ENCODE measurements at places on chromosomes 5 and 9.

DNA sequence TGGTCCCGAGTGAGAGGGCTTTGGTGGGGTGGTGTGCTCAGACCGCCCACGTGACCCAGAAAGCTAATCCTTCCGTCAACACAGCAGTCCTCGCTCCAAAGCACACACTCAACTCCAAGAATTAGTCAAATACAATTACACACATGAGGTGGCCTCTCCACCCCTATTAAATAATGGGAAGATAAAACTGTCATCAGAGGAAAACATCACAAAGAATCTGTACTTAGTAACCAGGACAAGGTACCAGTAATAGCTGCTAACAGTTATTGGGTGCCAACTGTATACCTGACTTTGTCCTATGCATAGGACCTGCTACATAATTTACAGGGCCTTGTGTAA is 222.8 kb downstream of the HSPA4 start:
- H3K4me1 ChIP-seq = no peaks in the 10 kb centered on the region
- no peak overlapping the region for H3K27ac ChIP-seq
- H3K36me3 ChIP-seq = no peaks in the 10 kb centered on the region
- no peak overlapping the region for H3K4me3 ChIP-seq

DNA sequence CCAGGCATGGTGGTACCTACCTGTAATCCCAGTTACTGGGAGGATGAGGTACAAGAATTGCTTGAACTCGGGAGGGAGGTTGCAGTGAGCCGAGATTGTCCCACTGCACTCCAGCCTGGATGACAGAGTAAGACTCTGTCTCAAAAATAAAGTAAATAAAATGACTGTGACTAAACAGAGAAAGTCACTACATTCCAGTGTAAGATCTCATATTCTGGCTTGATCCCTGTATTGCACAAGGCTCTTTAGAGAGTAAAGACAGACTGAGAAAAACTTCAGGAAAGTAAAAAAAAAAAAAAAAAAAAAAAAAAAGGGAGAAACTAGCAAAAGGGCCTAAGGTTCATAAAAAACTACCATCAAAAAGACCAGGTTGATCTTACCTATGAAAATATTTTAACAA is 106.6 kb upstream of the PJA2 start:
- no peak overlapping the region for H3K4me3 ChIP-seq
- H3K27me3 ChIP-seq = no peaks in the 10 kb centered on the region
- H3K36me3 ChIP-seq = no peaks in the 10 kb centered on the region
- DNase-seq = no peak

DNA sequence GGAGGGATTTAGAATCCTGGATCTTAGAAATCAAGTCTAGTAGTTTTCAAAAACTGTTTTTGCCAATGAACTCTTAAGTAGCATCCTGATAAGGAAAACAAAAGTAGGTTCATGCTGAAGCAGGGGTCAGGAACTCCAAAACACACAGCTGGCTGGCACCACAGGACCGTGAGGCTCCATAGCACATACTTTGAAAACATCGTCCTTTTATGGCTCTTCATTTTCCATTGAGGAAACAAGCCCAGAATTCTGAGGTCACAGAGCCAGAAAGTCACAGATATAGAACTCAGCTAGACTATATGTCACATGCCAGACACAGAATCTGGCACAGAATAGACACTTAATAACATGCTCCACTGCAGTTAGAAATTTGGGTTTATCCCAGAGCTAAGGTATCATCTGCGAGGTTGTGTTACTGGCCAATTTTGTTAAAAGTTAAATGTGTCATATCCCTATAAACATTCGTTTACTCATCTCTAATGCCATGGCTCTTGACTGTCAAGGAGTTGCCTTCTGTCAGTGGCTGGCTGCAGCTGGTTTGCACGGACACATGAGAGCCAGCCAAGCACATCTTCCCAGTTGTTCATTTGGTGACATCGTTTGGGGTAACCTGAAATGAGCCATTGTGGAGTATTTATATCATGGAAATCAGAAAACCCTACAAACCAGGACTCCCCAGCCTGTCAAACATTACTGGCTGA is 58.8 kb downstream of the FAM78A start:
- H3K4me3 ChIP-seq = no peak overlapping the region
- H3K27me3 ChIP-seq = no peaks in the 10 kb centered on the region
- peaks cover 9% of the 10 kb centered on the region for H3K36me3 ChIP-seq
- no peak overlapping the region for H3K27ac ChIP-seq
- DNase-seq = no peak
- no peaks in the 10 kb centered on the region for H3K4me1 ChIP-seq

- H3K36me3 ChIP-seq = no peaks in the 10 kb centered on the region
- no peak overlapping the region for H3K4me3 ChIP-seq
- H3K27me3 ChIP-seq = peaks cover 4% of the 10 kb centered on the region
- no peaks in the 10 kb centered on the region for H3K4me1 ChIP-seq
These were observed 23.4 kb upstream of the GLRA1 start for GRCh38 chr5:151947931-151948608.

GRCh38 chr9:111825468-111826145 is 30.9 kb upstream of the SHOC1 start:
- peaks cover 3% of the 10 kb centered on the region for H3K4me1 ChIP-seq
- H3K36me3 ChIP-seq = no peaks in the 10 kb centered on the region
- H3K4me3 ChIP-seq = no peak overlapping the region
- H3K27ac ChIP-seq = peak overlapping the region; percentile 13

DNA sequence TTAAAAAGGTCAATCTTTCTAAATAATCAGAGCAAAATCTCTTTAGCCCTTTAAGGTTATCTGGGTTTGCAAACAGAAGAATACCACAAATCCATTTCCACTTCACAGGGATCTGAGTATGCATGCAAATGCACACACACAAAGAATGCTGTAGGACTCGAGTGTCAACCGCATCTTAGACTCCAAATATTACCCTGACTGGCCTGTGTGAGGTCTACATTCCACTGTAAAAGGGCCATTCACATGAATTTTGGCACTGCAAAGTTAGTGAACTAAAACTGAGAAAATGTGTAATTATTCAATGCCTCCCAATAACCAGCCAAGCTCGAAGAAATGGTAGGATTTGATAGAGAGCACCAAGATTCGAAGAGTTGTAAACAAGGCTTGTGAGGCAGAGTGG is 199.9 kb downstream of the AGTPBP1 start:
- DNase-seq = no peak
- no peak overlapping the region for H3K27ac ChIP-seq
- no peaks in the 10 kb centered on the region for H3K36me3 ChIP-seq
- no peaks in the 10 kb centered on the region for H3K4me1 ChIP-seq

DNA sequence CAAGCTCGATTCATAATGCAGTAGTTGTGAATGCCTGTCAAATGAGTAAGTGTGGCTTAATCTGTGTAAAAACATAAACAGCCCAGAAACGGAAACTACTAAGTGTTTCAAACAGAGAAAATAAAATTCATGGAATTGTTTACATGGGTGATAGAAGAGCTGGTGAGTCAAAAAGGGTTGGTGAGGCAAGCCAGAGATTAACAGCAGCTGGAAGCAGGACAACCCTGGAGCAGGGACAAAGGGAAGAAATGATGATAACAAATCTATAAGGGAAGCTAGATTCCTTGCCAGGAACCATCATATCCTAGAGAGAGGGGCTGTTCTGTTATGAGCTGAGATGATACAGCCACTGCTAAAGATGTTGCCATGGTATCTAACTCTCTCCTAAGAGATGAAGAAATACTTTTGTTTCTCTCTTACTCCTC is 18.0 kb upstream of the PRR16 start:
- no peak overlapping the region for H3K4me3 ChIP-seq
- no peak for DNase-seq
- H3K27ac ChIP-seq = peak overlapping the region; percentile 6
- H3K4me1 ChIP-seq = peaks cover 7% of the 10 kb centered on the region
- H3K27me3 ChIP-seq = no peaks in the 10 kb centered on the region

GRCh38 chr5:64458948-64459347 is 46.9 kb upstream of the RGS7BP start:
- DNase-seq = no peak
- no peaks in the 10 kb centered on the region for H3K36me3 ChIP-seq
- no peak overlapping the region for H3K4me3 ChIP-seq
- H3K27me3 ChIP-seq = no peaks in the 10 kb centered on the region
- no peaks in the 10 kb centered on the region for H3K4me1 ChIP-seq

GRCh38 chr5:160188141-160189015 is 40.9 kb upstream of the FABP6 start:
- H3K36me3 ChIP-seq = no peaks in the 10 kb centered on the region
- peaks cover 4% of the 10 kb centered on the region for H3K4me1 ChIP-seq
- DNase-seq = no peak

- H3K4me3 ChIP-seq = no peak overlapping the region
- H3K27me3 ChIP-seq = no peaks in the 10 kb centered on the region
- H3K4me1 ChIP-seq = no peaks in the 10 kb centered on the region
- no peak overlapping the region for H3K27ac ChIP-seq
These were observed 74.3 kb downstream of the GPR21 start for GRCh38 chr9:123107639-123108285.

GRCh38 chr5:10507575-10508096 is 56.2 kb upstream of the ANKRD33B start:
- DNase-seq = no peak
- H3K27me3 ChIP-seq = no peaks in the 10 kb centered on the region
- no peak overlapping the region for H3K4me3 ChIP-seq
- no peaks in the 10 kb centered on the region for H3K36me3 ChIP-seq

DNA sequence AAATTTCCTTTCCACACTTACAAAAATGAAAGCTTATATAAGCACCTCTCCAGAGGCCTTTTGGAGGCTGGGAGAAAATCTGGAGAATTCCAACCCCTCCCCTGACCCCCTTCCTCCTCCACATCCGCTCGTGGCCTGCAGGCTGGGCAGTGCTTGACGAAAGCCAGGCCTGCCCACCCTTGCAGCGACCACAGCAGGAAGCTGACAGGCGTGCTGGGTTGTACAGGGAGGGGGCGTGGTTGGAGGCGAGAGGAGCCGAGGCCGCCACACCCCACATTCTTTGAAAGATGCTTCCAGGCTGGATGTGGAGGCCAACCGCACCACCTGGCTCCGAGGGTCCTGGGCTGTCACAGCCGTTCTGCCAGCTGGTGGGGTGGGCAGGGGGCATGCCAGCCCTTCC is 47.8 kb upstream of the IER5L start:
- H3K27me3 ChIP-seq = no peaks in the 10 kb centered on the region
- H3K27ac ChIP-seq = peak overlapping the region; percentile 25
- no peak overlapping the region for H3K4me3 ChIP-seq
- peaks cover 6% of the 10 kb centered on the region for H3K4me1 ChIP-seq

GRCh38 chr9:81396528-81396927 is 292.8 kb downstream of the TLE1 start:
- H3K27me3 ChIP-seq = no peaks in the 10 kb centered on the region
- peaks cover under 1% of the 10 kb centered on the region for H3K4me1 ChIP-seq
- H3K27ac ChIP-seq = no peak overlapping the region
- no peak overlapping the region for H3K4me3 ChIP-seq
- H3K36me3 ChIP-seq = no peaks in the 10 kb centered on the region

- H3K36me3 ChIP-seq = no peaks in the 10 kb centered on the region
- H3K27ac ChIP-seq = no peak overlapping the region
- no peaks in the 10 kb centered on the region for H3K27me3 ChIP-seq
- DNase-seq = no peak
- no peaks in the 10 kb centered on the region for H3K4me1 ChIP-seq
These were observed 622.1 kb downstream of the MAT2B start for GRCh38 chr5:164127527-164127926.

DNA sequence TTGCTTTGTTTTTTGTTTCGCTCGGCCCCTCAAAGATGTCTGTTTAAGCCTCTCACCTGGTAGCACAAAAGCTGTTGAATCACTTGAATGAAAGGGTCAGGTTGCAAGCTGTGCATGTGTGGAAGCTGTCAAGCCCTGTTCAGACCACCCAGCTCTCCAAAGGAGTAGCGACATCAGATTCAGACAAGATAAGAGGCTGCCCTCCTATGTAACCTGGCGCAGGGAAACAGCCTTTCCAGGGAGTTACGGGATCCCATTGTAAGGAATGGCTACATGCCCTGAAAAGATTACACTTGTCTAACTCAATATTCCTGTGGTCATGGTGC is 2.9 kb downstream of the FREM1 start:
- no peaks in the 10 kb centered on the region for H3K36me3 ChIP-seq
- H3K4me1 ChIP-seq = no peaks in the 10 kb centered on the region
- no peak for DNase-seq
- no peak overlapping the region for H3K4me3 ChIP-seq

DNA sequence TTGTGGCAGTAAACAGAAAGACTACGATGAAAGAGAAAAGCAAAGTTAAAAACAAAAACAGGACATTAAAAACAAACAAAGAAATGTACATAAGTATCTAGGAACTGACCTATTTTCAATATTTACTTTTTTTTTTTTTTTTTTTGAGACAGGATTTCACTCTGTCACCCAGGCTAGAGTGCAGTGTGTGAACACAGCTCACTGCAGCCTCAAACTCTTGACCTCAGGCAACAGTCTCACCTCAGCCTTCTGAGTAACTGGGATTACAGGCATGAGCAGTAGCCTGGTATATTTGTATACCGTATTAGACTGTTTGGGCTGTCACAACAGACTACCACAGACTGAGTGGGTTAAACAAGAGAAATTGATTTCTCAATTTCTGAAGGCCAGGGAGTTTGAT is 1189.1 kb downstream of the CDH9 start:
- no peaks in the 10 kb centered on the region for H3K27me3 ChIP-seq
- H3K4me1 ChIP-seq = no peaks in the 10 kb centered on the region
- no peak for DNase-seq
- H3K27ac ChIP-seq = no peak overlapping the region
- no peaks in the 10 kb centered on the region for H3K36me3 ChIP-seq

- H3K36me3 ChIP-seq = no peaks in the 10 kb centered on the region
- H3K4me3 ChIP-seq = no peak overlapping the region
- H3K27me3 ChIP-seq = no peaks in the 10 kb centered on the region
- DNase-seq = no peak
- H3K4me1 ChIP-seq = peaks cover 12% of the 10 kb centered on the region
- H3K27ac ChIP-seq = no peak overlapping the region
These were observed 27.5 kb downstream of the ERP44 start for GRCh38 chr9:100071271-100071670.

GRCh38 chr5:163041254-163041653 is 396.1 kb upstream of the CCNG1 start:
- no peak overlapping the region for H3K4me3 ChIP-seq
- no peaks in the 10 kb centered on the region for H3K36me3 ChIP-seq
- H3K27me3 ChIP-seq = peaks cover 9% of the 10 kb centered on the region

DNA sequence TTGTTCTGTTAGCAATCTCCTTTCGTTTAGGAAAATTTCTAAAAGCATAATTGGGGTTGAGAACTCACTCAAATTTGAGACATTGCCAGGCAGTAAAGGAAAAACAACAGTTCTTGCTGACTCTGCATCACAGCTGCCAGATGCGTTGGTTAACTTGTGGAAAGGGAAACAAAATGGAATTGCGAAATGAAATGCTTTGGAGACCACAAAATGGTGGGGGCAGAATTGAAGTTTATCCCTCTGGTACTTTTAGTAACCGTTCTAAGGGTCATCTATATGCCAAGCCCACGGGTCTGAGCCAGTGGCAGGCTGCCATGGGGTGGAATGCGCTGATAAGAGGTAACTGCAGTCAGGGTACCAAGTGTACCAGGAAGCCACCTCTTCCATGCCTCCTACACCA is 28.6 kb upstream of the SELENOP start:
- no peaks in the 10 kb centered on the region for H3K4me1 ChIP-seq
- H3K4me3 ChIP-seq = no peak overlapping the region
- DNase-seq = no peak
- no peaks in the 10 kb centered on the region for H3K36me3 ChIP-seq
- H3K27ac ChIP-seq = no peak overlapping the region
- no peaks in the 10 kb centered on the region for H3K27me3 ChIP-seq
